ENCODE measurements at places on chromosomes 5 and 9.
A peak's percentile ranks its signal among the peaks of the same experiment; 100 is the strongest.

DNA sequence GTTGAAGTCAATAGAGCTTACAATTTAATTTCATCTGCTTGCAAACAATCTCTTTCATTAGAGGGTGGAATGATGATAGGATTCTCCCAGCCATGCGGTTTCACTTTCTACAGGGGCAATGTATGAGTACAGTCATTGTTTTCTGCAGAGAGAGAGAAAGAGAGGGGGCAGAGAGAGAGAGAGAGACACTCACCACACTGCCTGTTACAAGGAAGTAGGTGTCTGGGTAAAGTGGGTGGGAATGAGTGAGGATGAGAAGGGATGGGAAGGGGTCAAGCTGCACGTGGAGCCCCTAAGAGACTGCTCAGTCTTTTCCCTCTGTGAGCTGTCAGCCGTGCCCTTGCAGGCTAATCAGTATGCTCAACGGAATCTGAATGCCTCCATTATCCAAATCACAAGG, 454.3 kb downstream of the KDM4C start:
- no peak for DNase-seq

DNA sequence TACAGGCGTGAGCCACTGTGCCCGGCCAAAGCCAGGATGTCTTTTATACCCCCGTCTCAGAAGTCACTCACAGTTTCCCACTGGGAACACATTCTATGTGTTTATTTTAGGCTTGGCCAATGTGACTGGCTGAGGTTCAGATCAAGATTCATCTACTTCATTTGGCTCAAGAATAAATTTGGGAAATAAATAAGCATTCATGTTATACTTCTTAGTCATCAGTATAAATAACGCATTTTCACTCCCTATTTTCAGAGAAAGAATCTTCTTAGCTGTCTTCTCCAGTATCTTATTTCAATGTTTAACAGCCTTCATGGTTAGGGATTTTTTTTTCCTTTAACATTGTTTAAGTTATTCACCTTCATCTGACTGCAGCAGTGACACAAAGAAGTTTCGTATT, 11.8 kb downstream of the S100Z start:
- DNase-seq = no peak

DNA sequence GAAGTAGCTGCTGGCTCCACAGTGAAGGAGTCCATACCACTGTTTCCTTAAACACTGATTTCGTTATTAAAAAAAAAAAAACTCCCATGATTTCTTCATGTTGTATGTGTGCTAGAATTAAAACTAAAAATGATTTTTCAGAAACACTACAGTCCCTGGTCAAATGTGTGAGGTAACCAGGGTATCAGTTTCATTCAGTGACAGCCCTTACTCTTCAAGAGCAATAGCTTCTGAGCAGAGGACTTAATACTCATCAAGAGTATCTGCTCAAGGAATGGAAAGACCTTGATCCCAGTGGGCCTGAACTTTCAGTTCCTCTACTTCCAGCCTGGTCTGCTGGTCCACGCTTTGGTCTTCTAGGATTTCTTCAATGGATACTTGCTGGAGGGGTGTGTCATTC, 95.1 kb downstream of the BNC2 start:
- no peak for DNase-seq

- no peak for DNase-seq
Measured at GRCh38 chr9:125460883-125461635, 199.4 kb downstream of the GAPVD1 start.

DNA sequence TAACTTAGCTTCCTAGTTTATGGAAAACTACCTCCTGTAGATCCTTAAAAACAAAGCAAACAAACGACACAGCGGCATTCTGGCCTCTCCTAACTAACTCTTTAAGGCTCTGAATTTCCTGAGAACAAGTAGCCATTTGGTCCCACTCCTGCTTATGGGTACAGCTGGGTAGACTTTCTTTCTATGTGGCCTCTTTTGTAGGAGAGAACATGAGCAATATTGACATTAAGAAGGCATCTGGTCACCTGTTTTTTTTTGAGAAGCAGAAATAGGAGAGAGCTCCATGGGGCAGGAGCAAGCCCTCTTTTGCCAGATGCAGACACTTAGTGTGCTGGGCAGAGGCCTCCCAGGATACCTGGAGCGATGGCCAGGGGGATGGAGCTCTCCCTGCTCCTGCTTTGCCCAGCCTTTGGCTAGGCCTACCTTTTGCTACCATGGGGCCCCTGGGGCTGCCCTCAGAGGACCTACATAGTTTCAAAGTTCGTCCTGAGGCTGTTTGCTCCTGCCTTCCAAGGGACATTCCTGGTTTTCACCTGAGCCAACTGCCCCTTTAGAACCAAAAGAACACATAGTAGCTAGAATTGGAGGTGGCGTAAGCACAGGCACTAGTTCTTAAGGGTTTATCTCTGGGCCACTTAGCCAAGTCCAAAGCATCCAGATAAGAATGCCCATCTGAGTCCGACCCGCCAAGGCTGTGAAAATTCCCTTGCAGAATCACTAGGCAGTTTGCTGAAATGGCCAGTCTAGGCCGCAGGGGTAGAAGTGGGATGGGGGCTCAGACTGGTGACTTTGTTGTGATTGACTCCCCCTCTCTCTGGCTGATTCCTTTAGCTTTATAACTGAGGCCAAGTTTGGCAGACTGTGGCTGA, 2.4 kb upstream of the STC2 start:
- DNase-seq = no peak

DNA sequence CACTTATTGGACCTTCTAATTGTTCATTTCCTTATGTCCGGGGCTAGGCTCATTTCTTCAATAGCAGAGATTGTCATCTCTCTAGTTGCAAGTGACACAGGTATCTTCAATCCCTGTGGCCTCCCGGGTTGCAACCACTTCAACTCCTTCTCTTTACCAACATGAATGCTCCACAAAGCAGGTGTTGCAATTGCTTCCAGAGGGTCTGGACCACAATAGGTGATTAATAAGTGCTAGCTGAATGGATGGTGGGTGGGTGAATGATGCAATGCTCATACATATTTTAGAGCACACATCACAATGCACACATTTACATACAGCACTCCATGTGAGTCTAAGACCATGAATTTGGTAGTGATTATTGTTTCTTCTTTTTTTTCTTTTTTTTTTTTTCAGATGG, 2.6 kb downstream of the CEMIP2 start:
- DNase-seq = no peak

DNA sequence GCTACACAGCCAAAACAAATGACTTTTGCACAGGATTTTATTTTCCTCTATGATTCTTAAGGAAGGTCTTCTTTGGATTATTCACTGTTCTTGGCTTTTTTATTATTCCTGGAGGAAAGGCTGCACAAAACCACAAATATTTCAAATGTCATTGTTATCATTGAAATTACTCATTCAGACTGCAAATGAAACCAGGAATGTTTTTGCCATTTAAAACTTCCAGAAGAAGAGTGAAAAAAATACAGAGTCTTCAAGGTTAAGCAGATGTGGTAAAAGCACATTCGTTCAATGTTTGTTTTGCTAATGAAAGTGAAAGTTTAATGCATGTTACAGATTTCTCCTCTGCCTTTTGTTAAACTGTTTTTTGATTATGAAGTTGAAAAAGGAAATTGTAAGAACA, 238.2 kb downstream of the TLE4 start:
- DNase-seq = no peak

- DNase-seq = peak; percentile 62
Measured at GRCh38 chr5:150289551-150290390, at the start of gene CAMK2A. TSS of gene CAMK2A (minus strand) at chr5:150289773. CDS start at chr5:150289625, 148 bp downstream.

DNA sequence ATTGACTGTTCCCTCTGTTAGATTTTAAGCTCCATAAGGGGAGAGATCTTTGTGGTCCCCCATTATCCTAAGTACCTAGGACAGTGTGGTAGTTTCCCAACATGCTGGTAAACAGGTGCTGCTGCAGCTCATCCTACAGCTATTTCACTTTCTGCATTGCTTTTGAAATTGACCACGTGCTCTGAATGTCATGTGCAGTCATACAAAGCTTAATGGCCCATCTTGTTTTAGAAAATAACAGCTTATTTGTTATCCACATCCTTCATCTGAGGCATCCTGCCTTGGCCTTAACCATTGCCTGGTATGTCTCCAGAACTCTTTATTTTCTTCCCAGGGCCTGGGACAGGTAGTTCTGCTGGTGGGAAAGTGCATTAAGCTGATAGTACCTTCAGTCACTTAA, 14.7 kb downstream of the PIK3R1 start:
- no peak for DNase-seq

DNA sequence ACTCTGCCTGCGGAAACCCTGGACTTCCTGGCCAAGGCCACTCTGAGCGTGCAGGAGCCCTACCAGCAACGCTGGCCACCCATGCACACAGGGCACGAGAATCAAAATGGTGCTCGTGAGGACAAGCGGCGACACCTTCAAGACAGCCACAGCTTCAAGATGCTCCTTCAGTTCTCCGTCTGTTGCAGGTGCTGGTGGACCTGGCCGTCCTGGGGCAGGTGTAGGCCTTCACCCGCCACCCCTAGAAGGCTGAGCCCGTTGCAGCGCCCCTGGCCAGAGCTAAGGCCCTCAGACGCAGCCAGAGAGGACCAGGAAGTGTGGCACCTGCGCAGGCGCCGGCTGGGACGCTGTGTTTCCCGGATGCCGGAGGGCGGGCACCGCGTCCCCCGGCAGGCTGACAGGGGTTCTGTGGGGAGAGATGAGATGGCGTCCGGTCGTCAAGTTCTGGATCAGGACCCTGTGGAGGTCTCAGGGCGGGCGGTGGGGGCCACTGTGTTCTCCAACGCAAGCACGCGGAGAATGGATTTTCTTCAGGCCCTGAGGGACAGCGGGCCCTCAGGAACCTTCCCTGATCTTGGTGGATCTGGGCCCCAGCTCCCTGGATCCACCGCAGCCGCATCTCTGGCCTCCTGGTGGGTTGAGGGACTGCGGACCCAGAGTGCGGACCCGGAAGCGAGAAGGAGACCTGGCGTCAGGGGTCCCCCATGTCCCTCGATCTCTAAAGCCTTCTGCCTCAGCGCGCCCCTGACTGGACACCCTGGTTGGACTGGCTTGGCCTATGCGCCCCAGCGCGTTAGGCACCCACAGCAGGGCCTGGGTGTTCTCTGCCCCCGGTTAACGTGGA, 1770.8 kb upstream of the CDH9 start:
- no peak for DNase-seq

DNA sequence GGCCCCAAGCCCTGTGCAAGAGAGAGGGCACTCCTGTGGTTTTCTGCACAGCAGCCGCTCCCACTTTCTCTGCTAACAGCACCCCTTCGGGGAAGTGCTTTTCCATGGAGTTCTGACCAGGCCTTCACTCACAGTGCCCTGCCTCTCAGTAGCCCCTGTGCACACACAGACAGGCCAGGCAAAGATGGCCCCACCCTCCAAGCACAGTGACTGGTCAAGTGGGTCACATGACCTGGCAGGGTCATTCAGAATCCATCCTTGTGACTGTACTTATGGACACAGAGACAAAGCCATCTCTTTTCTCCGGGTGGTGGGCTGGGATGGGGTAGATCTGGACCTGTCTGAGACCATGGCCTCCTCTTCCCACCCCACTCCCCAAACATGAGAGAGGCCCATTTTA, 82.5 kb downstream of the PSD2 start:
- no peak for DNase-seq

GRCh38 chr9:121886759-121887485, 206.2 kb downstream of the TTLL11 start:
- no peak for DNase-seq

DNA sequence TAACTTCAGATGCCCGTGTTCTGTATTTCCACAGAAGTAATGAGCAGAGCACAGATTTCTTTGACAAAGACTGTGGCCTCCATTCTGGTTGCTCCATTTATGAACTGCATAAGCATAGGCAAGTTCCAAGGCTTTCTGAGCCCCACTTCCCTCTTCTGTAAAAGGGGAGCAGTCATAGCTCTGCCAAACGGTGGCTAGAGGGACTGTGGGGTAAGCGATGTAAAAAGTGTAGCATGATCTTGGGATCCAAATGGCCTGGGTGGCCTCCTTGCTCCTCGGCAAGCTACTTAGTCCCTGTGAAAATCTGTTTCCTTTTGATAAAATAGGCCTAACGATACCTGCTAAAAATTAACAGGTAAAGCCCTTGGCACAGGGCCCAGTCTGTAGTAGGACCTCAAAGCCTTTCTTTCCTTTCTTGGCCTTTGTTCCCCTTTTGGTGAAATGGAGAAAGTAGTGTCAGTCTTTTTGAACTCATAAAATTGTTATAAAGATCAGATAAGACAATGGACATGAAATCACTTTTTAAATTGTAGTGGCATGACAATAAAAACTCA, 646.6 kb downstream of the ACTL7B start:
- no peak for DNase-seq

- DNase-seq = no peak
Measured at GRCh38 chr5:150046031-150046430, 40.3 kb downstream of the CSF1R start.

DNA sequence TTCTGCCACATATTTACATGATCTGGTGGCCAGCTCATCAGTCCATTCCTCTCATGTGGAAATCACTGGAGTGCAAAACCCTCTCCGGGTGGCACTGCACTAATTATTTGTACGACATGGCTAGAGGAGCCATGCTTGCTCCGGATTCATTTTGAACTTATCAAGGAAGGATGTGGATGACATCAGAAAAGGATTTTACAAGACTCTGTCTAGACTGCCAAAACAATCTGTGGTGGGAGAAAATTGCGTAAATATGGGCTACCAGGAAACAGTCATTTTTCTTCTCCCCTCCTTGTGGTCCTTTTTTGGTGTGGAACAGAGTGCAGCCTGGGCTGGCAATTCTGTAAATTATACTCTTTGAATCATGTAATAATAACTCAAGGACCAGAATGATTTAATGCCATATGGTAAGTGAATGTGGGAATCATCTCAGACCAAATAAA, 123.4 kb upstream of the IFNE start:
- DNase-seq = no peak

DNA sequence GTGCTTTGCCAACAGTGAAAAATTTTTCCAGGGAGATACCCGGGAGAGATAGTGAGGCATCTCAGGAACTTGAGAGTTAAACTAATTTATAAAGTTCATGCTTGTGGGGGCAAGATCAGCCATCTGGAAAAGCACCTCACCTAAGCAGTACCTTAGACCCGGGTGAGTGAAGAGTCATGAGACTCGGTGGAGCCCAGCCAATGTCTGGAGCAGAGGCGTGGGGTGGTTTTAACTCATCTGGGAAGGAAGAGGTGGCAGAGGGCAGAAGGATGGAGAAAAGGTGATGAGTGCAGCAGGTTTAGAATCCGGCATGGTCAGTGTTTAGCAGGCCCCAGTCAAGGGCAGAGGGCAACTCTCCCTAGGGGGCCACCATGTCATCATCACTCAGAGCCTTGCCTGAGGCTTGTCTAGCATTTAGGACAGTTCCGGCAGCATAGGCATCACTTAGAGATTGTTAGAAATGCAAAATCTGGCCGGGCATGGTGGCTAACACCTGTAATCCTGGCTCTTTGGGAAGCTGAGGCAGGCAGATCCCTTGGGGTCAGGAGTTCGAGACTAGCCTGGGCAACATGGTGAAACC, 4.3 kb upstream of the RNF183 start:
- no peak for DNase-seq

GRCh38 chr9:127664678-127665507, 41.9 kb upstream of the CFAP157 start:
- no peak for DNase-seq

- no peak for DNase-seq
Measured at GRCh38 chr5:74124826-74125225, 498.8 kb downstream of the ARHGEF28 start.

GRCh38 chr9:32403567-32404260, 19.3 kb downstream of the ACO1 start:
- no peak for DNase-seq

Data from spinal cord (tissue), 10 donors.